ENCODE measurements at places on chromosomes 3 and 15.

DNA sequence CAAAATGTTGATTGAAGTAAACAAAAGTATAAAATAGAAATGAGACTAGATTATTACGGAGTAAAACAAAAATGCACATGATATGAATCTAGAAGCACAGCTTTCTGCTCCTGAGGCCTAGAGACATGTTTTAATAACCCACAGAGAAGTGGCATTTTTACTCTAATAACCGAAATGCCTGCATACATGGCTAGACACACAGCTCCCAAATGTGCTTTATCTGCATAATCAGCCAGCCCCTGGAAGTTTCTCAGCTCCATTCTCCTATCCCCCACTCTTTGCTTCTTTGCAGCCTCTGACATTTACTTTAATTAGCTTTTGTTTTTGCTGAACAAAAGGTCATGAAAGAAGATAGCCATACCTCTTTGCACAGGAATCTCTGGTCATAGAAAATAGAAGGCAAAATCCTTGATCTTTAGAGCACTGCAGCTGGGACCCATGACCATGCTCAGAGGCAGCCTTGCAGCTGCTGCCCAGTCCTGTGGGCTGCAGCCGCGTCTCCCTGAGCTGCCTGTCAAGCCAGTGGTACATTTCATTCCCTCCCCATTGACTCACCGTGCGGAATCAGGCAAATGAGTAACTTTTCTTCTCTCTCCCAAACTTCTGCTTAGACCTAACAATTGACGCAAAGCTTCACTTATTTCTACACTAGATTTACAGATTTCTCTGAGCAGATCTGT lies at the start of gene VEPH1:
Gene VEPH1, minus strand, starts transcription at position 501 of the 680 bp plus-strand sequence. CDS start 8,067 bp downstream, outside the sequence.
- DNase-seq: no peak

GRCh38 chr15:55707518-55707917 lies 35.4 kb downstream of the PRTG start:
- no peak for DNase-seq

DNA sequence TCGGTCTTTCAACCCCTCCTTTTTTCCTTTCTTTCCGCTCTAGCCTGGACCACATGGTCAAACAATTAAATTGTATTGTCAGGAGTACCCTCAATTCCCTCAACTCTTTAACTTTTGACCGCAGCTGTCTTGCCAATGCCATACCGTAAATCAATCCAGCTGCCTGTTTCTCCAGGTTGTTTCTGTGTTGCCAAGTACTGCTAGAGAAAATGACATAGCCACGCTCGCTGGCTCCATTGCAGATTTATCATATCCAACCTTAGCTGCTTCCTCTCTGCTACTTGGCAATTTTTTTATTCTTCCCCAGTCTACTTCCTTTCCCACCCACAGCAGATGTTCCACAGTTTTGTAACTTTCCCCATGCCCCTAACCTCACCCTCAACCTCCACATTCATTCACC lies 60.0 kb downstream of the ZNF385D start:
- no peak for DNase-seq

DNA sequence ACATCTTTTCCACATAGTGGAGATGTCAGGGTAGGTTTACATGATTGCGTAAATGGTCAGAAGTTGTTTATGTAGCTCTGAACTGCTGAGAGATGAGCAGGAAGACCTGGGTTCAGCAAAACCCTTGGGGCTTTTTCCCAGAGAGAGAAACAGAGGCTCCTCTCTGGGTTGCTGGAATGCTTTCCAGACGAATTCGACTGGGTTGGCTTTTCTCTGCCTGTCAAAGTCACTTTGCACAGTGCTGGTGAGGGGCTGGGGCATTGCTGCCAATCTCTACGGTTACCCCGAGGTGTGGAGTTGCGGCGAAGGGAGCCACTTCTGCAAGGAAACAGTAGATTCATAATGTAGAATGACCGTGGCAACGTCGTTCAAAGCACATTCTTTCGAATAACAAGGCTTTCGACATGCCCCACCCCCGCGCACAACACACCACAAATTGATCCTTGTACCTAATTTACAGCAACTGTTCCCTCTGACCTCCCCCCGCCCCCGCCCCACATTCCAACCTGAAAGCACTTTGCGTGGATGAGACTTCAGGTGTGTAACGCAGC lies 950 bp upstream of the CNTN4 start:
- DNase-seq: no peak

- no peak for DNase-seq
Measured at GRCh38 chr3:165549037-165549436, 288.2 kb downstream of the BCHE start.

- DNase-seq: peak; percentile 47
Measured at GRCh38 chr3:8773941-8774542, 4.6 kb upstream of the OXTR start.

DNA sequence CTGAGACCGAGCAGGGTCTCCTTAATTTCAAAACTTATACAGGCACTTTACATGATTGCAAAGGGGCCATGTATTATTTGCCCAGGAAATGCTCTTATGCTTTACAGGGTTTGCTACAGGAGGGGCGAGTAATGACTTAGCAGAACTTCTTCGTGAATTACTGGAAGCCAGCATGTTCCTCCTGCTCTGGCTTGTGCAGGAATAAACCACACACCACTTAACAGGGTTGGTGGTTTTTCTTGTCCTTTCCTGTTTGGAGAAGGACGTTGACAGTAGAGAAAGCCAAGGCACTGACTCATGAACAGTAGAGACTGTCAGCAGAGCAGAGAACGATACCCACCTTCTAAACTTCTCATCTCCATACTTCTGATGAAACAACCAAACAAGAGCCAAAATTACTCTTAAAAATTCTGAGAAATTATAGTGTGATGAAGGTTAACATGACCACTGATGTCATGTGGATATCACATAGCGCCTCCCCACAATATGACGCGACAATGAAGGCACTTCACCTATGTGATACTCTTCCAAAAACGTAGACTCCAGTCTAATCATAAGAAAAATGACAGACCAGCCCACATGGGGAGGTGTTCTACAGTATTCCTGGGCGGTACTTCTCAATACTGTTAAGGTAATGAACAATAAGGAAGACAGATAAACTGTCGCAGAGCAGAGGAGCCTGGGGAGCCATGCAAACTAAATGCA lies 24.7 kb upstream of the MCTP2 start:
- no peak for DNase-seq

GRCh38 chr3:161401389-161401788 lies 30.1 kb upstream of the SPTSSB start:
- no peak for DNase-seq

- peak; percentile 18 for DNase-seq
Measured at GRCh38 chr15:49044766-49045606, 1.3 kb downstream of the SECISBP2L start.

Data from midbrain (tissue), 1 donor.